ENCODE measurements at places on chromosomes 11 and 22.

DNA sequence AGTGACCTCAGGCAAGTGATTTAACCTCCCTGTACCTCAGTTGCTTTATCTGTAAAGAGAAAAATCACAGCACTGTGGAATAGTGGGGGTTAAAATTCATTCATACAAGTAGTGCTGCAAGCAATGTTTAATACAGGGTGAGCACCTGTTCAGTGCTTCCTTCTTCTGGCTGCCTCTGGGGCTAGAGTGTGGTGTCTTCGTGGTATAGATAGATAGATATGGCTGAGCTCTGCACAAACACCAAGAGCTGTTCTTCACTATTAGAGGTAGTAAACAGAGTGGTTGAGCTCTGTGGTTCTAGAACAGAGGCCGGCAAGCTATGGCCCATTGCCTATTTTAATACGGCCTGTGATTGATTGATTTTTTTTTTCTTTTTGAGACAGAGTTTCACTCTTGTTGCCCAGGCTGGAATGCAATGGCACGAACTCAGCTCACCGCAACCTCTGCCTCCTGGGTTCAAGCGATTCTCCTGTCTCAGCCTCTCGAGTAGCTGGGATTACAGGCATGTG lies 32.9 kb downstream of the LIMK2 start:
- no peak for DNase-seq

DNA sequence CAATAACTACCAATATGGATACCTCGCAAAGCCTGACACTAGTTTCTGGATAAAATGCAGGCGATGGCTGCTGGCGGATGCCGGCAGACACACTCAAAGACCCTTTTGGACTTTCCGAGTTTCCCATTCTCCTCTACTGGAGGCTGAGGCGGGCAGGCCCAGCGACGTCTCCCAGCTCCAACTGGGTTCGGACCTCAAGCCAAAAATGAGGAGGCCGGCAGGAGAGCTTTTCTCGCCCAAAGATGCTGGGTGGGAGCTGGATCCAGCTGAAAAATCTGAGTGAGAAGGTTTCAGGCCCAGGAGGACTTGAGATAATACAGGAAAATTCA lies 428 bp upstream of the FEZ1 start:
- peak; percentile 15 for DNase-seq

GRCh38 chr11:133872160-133872559 lies 26.8 kb upstream of the SPATA19 start:
- DNase-seq, result no peak

- DNase-seq, result no peak
Observed at GRCh38 chr22:19693581-19693980, 20.7 kb upstream of the SEPTIN5 start.

DNA sequence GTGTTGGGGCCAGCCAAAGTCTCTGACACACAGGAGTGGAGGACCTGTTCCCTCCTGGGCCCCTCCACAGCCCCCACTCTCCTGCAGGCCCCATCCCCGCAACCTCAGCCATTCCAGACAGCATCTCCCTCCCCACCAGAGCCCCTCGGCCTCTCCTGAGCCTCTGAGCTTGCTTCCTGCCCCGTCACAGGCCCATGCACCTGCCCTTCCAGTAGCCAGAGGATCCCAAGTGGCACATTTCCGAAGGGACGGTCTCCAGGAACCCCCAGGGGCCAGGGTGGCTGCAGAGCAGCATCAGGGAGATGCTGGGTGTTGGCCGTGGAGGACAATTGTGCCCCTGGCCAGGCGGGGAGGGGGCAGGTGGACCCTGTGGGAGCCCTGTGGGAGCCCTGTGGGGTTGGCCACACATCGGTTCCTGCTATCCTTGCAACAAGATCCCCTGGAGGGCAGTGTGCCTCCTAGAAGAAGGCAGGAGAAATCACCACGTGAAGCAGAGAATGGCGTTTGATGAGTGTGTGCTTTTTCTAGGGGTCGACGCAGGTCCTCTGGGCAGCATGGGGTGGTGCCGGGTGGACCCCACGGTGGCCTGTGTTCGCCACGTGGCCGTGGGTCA lies 45.3 kb upstream of the PPARA start:
- DNase-seq, result no peak

- DNase-seq, result peak; percentile 32
Observed at GRCh38 chr11:57116654-57117053, 65.1 kb upstream of the LRRC55 start.

GRCh38 chr11:114964676-114965214 lies 286.4 kb downstream of the NXPE2 start:
- no peak for DNase-seq

DNA sequence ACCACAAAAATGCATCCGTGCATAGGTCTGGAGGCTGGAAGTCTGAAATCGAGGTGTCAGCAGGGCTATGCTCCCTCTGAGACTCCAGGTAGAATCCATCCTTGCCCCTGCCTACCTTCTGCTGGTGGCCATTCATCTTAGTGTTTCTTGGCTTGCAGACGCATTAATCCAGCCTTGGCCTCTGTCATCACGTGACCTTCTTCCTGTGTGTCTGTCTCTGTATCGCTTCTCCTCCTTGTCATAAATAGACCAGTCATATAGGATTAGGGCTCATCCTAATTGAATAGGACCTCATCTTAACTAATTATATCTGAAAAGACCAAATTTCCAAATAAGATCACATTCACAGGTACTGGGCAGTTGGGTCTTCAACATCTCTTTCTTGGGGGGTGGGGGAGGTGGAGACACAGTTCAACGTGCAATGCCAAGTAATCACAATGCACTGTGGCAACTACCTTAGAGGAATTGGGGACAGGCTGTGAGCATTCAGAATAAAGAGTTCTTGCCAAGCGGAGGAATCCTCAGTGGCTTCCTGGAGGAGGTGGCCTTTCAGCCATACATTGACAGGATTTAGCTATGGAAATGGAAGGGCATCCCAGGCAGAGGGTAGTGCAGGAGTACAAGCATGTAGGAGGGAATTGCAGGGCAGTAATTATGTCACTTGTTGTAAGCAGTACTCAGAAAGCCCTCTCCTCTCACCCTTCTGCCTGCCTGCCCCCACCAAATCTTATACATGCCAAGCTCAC lies 96.2 kb upstream of the SYT13 start:
- DNase-seq, result no peak

DNA sequence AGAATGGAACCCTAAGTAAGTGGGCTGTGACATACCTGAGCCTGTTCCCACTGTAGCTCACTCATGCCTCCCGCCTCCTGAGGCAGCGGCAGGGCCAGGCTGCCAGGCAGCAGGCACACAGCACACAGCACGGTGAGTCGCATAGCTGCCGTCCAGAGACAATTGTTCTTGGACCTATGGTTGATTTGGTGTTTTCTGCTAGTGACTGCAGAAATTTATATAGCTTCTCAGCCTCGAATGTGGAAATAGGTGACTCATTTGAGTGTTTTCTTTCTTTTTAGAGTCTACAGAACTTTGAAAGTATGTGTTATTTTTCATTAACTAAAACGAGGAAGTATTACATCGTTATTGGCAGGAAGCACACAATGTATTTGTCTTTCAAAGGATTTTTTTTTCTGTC lies at the start of gene MMP7:
Gene MMP7 (minus strand): TSS at position 190 of the 400 bp plus-strand sequence. CDS start 47 bp downstream, at position 143.
- peak; percentile 70 for DNase-seq

All from AG20443 (cell line).